ENCODE measurements at places on chromosomes 4 and X.
A peak's percentile ranks its signal among the peaks of the same experiment; 100 is the strongest.

GRCh38 chr4:102247041-102247440 lies 98.2 kb downstream of the SLC39A8 start:
- DNase-seq, result no peak

DNA sequence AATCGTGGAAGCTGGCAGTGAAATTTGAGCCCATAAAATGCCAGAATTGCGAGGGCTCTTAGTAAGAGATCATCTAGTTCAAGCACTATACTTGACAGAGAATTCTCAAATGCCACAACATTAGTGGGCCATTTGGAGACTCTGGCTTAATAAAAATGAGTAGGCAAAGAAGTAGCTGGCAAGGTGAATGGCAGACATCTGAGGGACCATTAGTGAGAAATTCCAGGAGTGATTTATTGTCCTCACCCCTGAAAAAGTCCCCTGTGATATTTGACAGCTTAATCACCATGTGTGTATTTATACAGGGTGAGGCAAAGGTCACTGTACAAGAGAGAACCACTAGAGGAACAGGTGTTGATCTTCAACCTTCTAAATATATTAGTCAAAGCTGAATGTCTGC lies 207.5 kb downstream of the CHRDL1 start:
- no peak for DNase-seq

GRCh38 chr4:47071901-47072341 lies 40.6 kb downstream of the GABRB1 start:
- DNase-seq, result no peak

DNA sequence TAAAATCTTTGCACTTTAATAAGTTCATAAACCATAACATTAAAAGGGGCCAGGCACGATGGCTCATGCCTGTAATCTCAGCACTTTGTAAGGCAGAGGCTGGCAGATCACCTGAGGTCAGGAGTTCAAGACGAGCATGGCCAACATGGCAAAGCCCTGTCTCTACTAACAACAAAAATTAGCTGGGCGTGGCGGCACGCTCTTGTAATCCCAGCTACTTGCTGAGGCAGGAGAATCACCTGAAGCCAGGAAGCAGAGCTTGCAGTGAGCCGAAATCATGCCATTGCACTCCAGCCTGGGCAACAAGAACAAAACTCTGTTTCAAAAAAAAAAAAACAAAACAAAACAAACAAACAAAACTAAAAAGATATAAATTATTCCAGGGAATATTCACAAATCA lies 595.2 kb upstream of the LCORL start:
- no peak for DNase-seq

DNA sequence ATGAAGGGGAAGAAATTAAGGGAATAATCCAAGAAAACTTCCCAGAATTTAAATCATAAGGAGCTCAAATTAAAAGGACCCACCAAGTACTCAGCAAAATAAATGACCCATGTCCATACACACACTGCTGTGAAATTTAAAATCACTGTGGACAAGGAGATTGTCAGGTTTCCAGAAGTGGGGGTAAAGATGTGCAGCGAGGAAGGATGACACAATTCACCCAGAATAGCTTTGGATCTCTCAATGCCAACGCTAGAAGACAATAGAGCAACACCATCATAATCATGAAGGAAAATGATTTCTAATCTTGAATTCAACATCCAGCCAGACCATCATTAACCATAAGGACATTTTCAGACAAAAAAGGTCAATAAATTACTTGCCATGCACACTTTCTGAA lies 65.7 kb downstream of the CASK start:
- no peak for DNase-seq

- DNase-seq, result no peak
These were observed 1564.8 kb downstream of the RPA4 start for GRCh38 chrX:98448524-98448923.

- no peak for DNase-seq
These were observed 127.7 kb downstream of the DCTD start for GRCh38 chr4:182789529-182789928.

DNA sequence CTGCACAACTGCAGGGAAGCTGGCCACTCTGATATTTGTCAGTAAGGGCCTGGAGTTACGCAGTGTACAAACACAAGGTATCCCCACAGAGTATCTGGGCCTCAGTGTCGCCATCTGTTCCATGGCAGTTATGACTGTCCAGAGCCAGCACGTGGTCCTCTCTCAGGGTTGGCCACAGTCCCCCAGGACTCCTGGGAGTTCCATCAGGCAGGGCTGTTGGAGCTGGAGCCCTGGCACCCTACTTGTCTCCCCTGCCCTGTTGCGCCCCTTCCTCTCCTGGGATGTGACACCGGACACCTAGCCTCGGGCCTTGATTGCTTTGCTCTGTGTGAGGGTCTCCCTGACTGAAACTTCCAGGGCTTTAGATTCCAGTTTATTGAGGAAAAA lies 8.4 kb downstream of the HTRA3 start:
- DNase-seq, result no peak

GRCh38 chr4:128444544-128445302 lies 157.1 kb upstream of the PGRMC2 start:
- no peak for DNase-seq

GRCh38 chr4:62193761-62194160 lies 993.6 kb downstream of the ADGRL3 start:
- DNase-seq, result no peak

GRCh38 chrX:53718073-53718472 lies 31.6 kb upstream of the HUWE1 start:
- no peak for DNase-seq

- DNase-seq, result no peak
These were observed 9.3 kb upstream of the ALG13 start for GRCh38 chrX:111671668-111672067.

DNA sequence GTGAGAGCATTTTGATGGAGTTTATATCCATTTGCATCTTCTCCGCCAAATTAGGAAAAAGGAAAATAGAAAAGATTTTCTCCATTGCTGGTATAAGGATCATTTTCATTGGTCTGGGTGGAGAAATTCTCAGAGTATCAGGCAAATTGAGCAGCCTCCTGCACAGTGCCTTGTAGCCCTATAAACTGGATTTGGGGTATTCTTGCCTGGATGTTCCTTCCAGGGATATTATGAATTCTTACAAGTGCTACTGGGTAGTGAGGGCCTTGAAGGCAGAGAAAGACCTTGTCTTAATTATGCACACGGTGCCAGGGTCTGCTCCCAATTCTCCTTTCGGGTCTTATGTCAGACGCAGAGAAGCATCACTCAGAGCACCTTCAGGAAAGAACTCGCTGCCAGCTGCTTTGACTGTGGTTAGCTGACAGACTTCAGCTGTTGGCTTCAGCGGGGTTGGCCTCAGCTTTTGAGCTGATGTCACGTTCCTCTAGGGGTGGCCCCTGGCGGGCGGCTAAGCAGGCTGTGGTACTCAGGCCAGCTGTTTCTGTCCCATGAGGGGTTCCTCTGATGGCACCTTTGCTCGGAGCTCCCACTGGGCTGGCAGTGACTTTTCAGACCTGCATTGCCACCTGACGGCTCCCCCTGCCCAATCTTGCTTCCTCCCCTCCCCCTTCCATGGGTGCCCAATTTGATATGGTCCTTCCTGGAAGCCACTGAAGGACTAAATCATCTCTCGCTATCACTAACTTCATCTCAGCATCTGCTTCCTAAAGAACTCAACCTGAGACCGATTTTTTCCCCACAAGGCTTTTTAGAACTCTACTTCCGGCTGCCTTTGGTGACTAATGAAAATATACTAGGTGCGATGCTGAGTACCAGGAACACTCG lies 519.5 kb downstream of the BCOR start:
- no peak for DNase-seq

GRCh38 chrX:110745288-110745687 lies 50.3 kb downstream of the CHRDL1 start:
- DNase-seq, result no peak

DNA sequence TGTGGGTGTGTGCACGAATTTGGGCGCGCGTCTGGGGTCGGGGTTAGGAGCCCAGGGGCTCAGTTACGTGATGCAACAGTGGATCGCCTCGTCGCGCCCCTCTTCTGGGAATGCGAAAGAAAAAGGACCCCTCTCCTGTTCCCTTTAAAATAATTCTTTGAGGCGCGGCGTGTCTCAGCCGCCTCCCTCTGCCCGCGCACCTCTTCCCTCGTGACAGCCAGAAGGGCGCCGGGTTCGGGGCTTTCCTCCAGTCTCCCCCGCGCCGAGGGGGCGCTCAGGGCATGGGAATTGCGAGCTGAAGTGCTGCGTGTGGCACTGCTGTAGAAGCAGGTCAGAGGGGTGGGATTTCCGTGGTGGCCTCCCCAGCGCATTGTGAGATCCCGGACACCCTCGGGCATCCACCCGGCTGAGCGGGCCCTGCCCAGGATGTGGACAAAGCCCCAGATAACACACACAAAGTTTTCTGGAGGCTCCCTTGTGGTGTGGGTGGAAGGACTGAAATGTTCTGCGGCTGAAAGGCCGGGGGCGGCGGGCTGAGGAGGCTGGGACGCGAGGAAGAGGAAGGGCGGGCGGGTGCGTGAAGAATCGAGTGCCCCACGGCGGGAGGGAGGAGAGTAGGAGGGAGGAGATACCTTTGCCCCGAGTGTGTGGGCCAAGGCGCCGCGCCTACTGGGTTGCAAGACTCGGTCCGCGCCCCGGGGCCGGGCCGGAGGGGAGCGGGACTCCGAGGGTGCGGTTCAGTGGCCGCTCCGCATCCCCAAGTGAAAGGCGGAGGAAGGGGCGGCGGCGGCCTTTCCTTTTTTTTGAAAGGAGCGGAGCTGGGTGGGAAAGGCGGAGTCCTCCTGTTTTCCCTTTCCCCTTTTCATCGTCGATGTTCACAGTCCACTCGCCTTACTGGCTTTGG lies 752 bp downstream of the SEPTIN11 start:
- peak; percentile 36 for DNase-seq

- peak; percentile 20 for DNase-seq
These were observed 56.7 kb downstream of the IGFBP7 start for GRCh38 chr4:57053508-57053907.

DNA sequence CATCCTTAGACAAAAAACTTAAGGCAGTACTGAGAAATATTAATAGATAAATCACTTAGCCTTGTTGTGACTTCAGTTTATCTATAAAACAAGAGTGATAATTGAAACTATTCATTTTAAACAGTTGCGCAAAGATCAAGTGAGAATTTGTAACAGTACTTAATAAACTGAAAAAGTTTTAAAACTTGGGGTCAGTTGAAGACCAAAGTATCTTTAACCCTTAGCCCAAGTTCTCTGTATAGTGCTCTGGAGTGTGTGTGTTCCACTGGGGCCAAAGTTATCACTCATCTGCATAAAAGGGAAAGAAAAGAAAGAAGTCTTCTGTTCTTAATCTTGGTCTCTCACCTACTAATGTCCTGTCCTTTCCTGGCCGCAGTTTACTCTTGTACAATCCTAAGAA lies 11.3 kb downstream of the SMIM14 start:
- no peak for DNase-seq

GRCh38 chrX:150849996-150850720 lies 48.3 kb downstream of the CD99L2 start:
- no peak for DNase-seq

DNA sequence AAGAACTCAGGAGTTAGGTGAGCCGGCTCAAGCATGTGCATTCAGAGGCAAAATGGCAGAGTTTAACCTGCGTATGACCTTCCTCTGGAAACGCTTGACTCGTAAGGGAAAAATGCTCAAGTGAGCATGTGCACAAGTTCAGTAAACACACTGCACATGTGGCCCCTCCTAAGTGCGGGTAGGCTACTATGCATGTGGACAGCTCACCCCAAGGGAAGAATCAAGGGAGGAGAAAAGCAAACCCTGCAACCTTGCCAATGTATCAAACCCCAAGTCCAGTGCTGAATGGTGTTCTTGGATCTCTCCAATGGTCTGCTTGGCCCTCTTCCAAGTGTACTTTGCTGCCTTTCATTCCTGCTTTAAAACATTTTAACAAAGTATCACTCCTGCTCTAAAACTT lies 407.1 kb downstream of the ADAM29 start:
- no peak for DNase-seq

DNA sequence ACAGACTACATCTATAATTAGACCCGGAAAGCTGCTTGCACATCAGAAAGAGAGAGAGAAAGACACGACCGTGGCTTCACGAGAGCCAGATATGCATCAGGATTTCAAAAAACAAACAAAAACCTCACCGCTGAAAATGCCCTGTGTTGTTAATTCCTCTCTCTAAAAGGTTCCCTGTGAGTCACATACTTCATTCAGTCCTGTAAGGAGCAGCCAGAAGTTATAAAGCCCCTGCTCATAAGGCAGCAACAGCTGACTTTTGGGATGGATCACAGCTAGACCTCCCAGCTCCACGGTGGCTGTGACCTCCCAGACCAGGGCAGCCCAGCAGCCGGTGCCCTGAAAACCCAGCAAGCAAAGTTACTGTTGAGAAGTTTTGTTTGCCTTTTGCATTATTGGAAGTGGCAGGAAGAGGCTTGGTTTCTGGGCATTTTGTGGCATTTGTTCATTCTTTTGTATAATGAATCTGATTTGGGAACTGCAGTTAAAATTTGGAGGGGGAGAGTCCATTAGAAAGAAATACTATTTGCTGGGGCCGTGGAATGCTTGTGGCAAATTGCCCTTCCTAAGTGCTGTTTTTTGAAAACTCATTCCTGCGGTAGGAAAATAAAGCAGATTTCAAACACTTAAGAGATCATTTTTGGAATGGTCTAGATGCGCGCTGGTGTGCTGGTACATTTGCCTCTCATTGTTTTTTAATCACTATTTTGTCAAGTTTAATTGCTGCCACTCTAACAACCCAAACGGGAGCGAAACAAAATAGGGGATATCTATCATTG lies 520.4 kb downstream of the BCOR start:
- DNase-seq, result no peak

DNA sequence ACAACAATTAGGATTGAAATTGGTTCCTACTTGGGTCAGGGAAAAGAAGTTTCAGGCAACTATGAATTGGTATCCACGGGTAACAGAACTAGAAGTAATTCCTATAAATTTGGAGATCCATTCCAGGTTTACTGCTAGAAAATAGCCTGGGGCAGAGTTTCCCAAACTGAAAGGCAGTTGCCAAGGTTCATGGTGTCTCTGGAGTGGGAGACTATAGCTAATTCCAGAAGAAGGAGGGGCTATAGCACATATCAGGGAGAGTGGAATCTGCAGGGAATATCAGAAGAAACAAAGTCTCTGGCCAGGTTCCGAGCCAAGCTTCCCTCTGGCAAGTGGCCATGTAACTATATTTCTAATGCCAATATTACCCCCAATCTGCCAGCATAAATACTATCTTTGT lies 166.3 kb downstream of the GALNTL6 start:
- no peak for DNase-seq

GRCh38 chr4:22667332-22667940 lies 25.3 kb upstream of the GBA3 start:
- DNase-seq, result no peak

DNA sequence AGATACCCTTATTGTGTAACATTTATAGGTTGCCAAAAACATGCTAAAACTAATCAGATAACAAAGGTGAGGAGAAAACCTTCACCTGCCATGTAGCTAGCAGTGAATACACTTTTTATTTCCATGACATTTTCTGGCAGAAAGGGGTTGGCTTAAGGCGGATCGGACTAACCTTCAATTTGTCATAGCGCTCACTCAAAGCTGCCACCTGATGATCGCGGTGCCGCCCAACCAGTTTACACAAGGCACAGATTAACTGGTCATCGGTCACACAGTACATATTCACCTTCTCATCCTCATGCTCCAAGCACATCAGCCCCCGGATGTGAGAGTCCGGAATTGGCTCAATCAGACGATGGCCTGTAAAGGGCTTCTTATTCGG lies 53.7 kb downstream of the MID1 start:
- no peak for DNase-seq

GRCh38 chr4:186984105-186984644 lies 260.5 kb upstream of the FAT1 start:
- no peak for DNase-seq

- no peak for DNase-seq
These were observed 89.3 kb upstream of the HHIP start for GRCh38 chr4:144556636-144557035.

GRCh38 chr4:95499291-95499696 lies 49.5 kb downstream of the UNC5C start:
- DNase-seq, result no peak

GRCh38 chr4:153151535-153152455 lies 52.4 kb upstream of the TRIM2 start:
- DNase-seq, result peak; percentile 65

Measured in ACHN (cell line).